Retina (tissue), 1 donor: ENCODE measurements at places on chromosomes 4 and X.

DNA sequence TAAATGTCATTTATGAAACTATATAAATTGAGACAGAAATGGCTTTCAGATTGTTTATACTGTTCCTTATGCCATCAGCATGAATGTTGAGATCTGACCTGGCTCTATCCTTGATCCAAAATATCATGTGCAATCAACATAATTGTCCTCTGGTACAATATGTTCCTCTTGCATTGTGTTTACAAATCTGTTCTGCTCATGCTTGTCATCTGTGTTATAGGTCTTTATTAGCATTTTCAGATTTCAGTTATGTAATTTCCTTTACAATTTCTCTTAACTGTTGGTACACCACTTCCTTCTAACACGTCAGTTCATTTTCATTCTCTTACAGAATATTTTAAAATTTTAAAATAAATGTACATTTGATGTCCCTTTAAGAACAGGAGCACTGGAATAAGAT, 1.6 kb downstream of the HPGD start:
- no peak for DNase-seq

- no peak for DNase-seq
These were observed 16.2 kb downstream of the ARHGEF38 start for GRCh38 chr4:105568584-105568983.

GRCh38 chr4:98939438-98939837, 10.5 kb upstream of the EIF4E start:
- no peak for DNase-seq

GRCh38 chr4:13325744-13326143, 158.4 kb downstream of the RAB28 start:
- DNase-seq: peak; percentile 28

GRCh38 chr4:130214268-130214667, 1118.3 kb downstream of the C4orf33 start:
- DNase-seq: no peak

- DNase-seq: no peak
These were observed 128.6 kb downstream of the SHROOM3 start for GRCh38 chr4:76563454-76564122.

DNA sequence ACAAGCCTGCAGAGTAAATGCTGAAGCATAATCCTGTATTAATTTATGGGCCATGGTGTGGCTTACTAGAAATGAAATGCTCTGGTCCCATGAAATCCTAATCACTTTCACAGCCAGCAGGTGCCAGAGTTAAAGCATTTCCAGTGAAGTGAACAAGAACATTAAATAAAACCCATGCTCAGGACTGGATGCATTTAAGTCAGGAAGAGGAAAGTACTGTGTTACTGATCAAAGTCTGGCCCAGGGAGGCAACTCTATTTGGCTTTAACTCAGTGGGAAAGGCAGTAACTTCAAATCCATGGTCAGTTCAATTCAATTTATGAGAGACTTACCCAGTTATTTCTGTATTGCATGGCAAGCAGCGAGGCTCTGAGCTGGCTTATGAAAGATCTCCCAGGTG, 29.2 kb downstream of the AGA start:
- no peak for DNase-seq

GRCh38 chr4:13143222-13144070, 340.7 kb downstream of the RAB28 start:
- no peak for DNase-seq

DNA sequence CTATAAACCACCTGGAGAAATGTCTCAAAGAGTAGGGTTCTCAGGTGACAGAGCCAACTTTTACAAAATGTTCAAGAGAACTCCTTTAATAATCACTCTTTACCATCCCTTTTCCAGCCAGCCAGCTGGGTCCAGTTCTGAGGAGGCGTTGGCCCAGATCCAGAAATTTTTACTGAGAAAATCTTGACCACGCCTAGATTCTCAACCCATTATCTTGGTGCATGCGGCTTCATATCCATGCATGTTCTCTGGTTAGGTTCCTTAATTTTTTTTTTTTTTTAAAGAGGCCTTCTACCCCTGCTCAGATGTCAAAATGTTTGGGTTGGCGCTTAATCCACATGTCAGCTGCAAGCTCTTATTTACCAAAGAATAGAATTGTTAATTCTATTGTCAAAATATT, 12.0 kb upstream of the MAP7D2 start:
- DNase-seq: no peak

DNA sequence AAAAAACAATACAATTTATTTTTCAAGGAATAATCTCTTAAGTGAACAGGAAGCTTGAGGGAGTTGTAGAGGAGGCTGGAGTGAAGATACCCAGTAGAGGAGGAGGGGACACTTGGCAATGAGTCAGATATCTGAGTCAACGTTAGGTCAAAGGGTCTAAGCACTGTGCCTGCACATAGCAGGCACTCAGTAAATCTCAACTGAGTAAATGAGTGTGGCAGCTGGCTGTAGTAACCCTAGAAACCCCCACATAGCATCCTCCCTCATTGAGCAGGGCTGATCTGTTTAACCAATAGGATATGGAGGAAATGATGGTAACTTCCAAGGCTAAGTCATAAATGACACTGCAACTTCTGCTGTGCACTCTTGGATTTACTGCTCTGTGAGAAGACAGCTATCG, 186.0 kb upstream of the FAM241A start:
- no peak for DNase-seq

DNA sequence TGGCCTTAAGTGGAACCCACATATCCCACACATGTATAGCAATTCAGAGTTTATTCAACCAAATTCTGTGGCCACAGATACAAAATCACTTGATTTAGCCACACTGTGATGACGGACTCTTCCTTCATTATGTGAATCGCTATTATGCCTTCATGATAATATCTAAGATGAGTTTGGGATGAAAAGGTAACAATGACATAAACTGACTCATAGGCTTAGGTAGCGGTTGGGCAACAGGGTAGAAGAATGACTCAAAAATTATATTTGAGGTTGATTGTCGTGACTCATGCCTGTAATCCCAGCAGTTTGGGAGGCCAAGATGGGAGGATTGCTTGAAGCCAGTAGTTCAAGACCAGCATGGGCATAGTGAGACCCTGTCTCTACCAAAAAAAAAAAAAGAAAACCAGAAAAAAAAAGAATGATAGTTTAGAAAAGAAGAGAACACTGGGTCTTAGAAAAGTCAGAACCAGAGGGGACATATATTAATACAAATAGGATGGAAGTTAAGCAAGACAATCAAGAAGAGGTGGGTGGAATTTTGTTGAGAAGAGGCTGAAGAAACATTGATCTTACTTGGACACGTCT, 70.4 kb upstream of the USP9X start:
- DNase-seq: no peak

DNA sequence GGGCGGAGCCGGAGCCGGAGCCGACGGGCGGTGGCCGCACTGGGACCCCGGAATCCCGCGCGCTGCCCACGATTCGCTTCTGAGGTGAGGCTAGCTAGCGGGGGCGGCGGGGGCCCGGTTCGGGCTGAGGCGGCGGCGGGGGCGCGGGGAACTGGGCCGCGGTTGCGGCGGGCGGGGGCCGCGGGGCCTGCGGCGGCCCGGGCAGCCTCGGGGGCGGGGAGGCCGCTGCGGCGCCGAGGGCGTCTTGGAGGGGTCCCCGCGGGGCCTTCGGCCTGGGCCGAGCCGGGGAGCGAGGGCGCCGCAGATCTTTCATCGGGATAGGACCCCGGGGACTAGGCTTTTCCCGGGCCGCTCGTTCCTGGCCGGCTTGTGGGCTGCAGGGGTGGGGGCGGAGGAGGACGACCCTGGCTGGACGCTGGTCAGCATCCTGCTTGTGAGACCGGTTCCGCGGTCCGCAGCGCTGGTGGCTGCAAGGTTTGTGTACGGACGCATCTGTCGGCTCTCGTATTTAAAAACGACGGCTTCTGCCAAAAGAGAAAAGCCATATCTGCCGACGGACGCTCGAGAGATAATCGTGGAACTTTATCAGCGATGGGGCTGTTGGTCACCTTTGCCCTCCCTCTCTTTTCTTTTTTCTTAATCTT, 419 bp downstream of the ADD1 start:
- DNase-seq: peak; percentile 72

DNA sequence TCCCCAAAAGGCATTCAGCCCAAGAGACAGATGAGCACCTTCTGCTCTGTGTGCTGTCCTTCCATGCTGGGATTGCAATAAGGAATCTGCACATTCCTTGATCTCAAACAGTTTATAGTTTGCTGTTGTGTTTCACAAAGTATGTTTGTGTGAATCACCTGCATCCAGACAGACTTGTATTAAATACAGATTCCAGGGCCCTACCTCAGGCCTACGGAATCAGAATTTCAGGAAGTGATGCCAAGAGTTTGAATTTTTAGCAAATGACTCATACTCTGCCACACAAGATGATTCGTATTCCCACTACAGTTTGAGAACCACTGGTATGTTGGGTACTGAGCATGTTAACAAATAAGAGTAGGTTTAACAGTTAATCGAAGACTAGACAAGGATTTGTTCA, 7.0 kb downstream of the VAMP7 start:
- no peak for DNase-seq

- DNase-seq: no peak
These were observed 81.8 kb downstream of the GLUD2 start for GRCh38 chrX:121128925-121129877.

DNA sequence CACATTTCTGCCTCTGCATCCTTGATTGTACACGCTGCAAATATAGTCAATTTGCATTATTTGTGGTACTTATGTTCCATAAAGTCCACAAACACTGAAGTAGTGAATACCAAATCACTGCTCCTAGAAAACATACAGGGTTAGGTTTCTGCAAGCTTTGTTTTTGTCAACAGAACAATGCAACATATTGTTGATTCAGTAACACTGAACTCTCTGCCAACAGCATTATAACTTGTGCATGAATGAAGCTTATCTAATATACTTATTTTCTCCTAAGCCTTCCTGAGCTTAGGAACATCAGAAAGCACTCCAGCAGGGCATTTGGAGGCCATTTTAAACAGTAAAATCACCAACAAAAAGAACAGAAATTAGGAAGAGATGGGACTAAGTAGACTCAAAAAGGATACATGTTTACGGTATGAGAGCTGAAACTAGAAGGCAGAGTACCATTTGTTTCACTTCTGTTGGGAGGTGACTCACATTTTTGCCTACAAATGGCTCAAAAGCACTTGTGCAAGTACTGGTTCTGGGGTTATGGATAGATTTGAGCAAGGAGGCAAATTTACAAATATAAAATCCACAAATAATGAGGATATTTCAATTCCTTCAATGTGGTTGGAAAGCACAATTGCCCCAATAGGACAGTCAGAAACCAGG, 14.1 kb downstream of the COX18 start:
- no peak for DNase-seq

- peak; percentile 11 for DNase-seq
These were observed 7.1 kb downstream of the TASL start for GRCh38 chrX:30570505-30570904.

DNA sequence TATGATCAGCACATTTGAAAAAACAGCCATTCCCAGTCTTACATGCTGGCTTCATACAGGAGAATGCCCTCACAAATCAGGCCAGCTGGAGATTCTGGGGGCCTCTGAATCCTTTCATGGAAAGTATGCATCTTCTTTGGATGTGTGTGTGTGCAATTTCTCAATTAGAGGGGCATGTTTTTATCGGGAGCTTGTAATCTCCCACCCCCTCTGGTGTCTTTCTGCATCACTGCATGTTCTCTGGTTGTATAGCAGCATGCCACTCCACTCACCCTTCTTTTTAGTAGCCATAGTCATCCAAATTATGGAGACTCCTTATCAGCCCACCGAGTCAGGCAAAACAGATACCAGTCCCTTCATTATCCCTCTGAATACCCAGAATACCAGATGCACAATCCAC, 282.2 kb upstream of the SLIT2 start:
- no peak for DNase-seq

- DNase-seq: no peak
These were observed 103.4 kb downstream of the MFAP3L start for GRCh38 chr4:169922632-169923276.

GRCh38 chr4:164945146-164945545, 32.3 kb downstream of the TRIM61 start:
- DNase-seq: no peak

- no peak for DNase-seq
These were observed 42.0 kb downstream of the ANXA5 start for GRCh38 chr4:121654738-121655137.

GRCh38 chr4:75723163-75724065, 963 bp upstream of the USO1 start:
- peak; percentile 20 for DNase-seq

DNA sequence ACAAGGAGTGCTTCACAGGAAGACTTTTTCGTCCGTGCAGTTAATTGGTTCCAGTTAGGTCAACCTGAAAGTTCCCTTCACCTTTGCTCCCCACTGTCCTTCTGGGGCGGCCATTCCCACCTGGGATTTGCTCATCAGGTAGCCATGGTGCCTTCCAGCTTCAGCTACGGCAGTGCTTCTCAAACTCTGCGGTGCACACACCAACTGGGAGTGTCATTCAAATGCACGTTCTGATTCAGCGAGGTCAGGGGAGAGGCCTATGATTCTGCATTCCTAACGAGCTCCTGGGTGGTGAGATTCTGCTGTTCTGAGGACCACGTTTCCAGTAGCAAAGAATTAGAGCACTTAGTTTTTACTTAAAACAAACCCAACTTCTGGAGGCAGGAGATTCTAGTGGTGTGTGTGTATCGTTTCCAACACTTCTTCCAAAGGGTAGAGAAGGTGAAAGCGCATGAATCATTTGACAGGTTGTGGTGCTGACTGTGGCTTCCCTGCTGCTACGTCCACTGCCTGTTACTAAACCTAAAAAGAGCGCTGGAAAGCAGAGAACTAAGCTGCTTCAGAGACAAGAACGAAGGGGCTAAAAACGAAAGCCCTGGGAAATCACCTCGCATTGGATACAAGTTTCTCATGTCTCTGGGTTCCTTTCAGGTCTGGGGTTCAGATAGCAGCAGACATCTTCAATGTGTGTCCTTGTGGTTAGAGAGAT, 4.7 kb upstream of the HELT start:
- no peak for DNase-seq

DNA sequence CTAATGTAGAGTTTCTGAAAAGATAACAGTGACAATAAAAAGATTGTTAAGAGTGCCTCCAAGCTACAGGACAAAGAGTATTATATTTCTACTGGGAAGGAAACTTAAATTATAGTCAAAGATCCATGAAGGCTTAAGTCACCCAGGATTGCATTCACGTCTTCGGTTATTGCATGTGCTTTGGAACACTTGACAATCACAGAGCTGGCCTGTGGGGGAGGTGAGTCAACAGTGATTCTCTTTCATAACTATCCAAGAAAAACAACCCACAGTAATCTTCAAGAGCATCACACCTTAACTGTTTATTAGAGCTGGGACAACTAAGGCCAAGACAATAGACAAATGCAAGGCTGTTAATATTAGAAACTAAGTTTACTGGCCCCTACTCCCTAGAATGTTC, 40.3 kb downstream of the PDGFC start:
- no peak for DNase-seq
